ENCODE measurements at places on chromosomes 2 and 18.

- DNase-seq: no peak
Observed at GRCh38 chr2:39715095-39715494, 49.4 kb downstream of the TMEM178A start.

- DNase-seq: no peak
Observed at GRCh38 chr2:22126106-22126505, 1002.3 kb downstream of the TDRD15 start.

GRCh38 chr18:36325846-36326245 is 28.3 kb downstream of the FHOD3 start:
- DNase-seq: no peak

- no peak for DNase-seq
Observed at GRCh38 chr2:13002536-13003331, 286.0 kb downstream of the TRIB2 start.

DNA sequence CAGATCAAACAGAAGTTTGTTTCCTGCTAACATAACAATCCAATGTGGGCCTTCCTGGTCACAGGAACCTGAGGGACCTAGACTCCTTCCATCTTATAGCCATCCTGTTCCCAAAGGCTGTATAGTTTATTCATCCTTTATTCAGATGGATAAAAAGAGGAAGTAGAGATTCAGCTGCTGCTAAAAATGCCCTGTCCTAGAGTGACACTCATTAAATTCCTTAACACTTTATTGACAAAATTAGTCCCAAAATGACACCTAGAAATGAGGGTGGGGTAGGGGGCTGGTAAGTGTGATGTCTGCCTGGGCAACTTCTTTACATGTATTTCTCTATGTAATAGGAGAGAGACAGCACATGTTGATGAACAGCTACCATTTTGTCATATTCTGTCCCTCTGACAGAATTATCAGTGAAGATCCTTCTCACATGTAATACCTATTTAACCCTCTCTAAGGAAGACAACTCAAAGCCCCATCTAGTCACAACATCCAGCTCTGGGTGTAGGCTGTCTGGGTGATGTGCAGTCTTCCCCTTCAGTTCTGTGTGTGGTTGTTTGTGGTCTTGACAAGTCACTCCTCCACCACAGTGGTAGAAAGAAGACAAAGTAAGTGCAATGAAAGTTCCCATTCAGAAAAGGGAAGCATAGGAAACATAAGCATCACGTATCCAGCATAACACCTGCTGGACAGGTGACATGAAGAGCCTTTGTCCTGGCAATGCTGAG is 253.9 kb upstream of the CNTNAP5 start:
- no peak for DNase-seq

DNA sequence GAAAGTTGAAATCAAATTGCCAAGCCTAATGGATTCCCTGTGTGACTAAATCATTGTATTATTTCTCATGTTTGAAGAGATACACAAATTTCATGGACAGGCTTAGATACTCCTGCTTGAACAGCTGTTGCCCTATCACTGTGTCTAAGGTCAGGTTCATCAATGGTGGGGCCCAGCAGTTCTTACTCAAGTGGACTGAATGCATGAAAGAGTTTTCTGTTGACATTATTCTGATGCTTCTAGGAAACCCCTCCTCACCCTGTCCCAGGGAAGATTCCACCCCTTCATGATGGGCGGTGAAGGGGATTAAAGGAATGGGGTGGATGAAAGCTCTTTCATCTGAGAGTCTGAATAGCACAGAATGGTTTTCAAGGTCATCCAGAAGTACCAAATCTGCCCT is 148.8 kb downstream of the INO80D start:
- DNase-seq: no peak

Measured in transverse colon (tissue), 4 donors.